ENCODE measurements at places on chromosomes 3 and 15. TPM values are rescaled to one million over a fixed set of nuclear protein-coding genes. Genes with fewer than 3 reads are reported as not detected.

The FRMD4B gene
- 107 TPM for total RNA-seq

The CRYGS gene
- total RNA-seq: 2.2 TPM

The GOLGA8T gene
- total RNA-seq: not detected

The TMIE gene
- total RNA-seq: 0.19 TPM

The CKMT1A gene
- not detected for total RNA-seq

The EIF1B gene
- 15.2 TPM for total RNA-seq

The PRSS50 gene
- not detected for total RNA-seq

The GOLGA6A gene
- not detected for total RNA-seq

The APBA2 gene
- total RNA-seq: 42.6 TPM

The JMJD7 gene
- total RNA-seq: 2.7 TPM

The GOLGA6L2 gene
- not detected for total RNA-seq

The MYH15 gene
- total RNA-seq: 0.19 TPM

The GXYLT2 gene
- total RNA-seq: 0.54 TPM

The PLXND1 gene
- 468 TPM for total RNA-seq

The ZIC1 gene
- not detected for total RNA-seq

The TLR9 gene
- total RNA-seq: not detected

The GUCA1C gene
- not detected for total RNA-seq

The CDHR4 gene
- not detected for total RNA-seq

The PLSCR2 gene
- 0.18 TPM for total RNA-seq

The WWTR1 gene
- 90.1 TPM for total RNA-seq

The PLA2G4E gene
- not detected for total RNA-seq

The ATP13A5 gene
- total RNA-seq: not detected

The MCF2L2 gene
- total RNA-seq: 0.38 TPM

The TM4SF18 gene
- total RNA-seq: 56.6 TPM

The VIPR1 gene
- total RNA-seq: 1.8 TPM

The SCG3 gene
- total RNA-seq: not detected

The TRH gene
- total RNA-seq: not detected

All from endothelial cell of coronary artery (primary cell).